ENCODE measurements at places on chromosomes 6 and 20. TPM values are rescaled to one million over a fixed set of nuclear protein-coding genes. Genes with fewer than 3 reads are reported as not detected.

DNA sequence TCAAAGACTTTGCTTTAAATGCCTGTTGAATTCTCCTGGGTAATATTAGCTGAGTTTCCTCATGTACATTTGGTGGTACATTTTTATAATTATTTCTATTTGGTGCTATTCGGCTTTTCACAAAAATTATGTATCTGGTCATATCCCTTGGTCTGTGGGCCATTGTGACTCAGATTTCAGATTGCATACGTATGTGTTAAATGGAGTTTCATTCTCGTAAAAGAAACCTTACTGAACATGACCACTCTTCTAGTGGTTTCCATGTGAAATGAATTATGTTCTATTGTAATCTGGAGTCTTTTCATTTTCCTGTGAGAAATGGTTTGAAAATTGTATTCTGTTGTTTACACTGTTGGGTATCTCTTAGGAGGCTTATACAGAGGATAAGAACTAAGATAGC lies 386.2 kb upstream of the FLRT3 start:
- DNase-seq, result no peak

- DNase-seq, result no peak
Measured at GRCh38 chr6:94005835-94006234, 586.5 kb upstream of the EPHA7 start.

DNA sequence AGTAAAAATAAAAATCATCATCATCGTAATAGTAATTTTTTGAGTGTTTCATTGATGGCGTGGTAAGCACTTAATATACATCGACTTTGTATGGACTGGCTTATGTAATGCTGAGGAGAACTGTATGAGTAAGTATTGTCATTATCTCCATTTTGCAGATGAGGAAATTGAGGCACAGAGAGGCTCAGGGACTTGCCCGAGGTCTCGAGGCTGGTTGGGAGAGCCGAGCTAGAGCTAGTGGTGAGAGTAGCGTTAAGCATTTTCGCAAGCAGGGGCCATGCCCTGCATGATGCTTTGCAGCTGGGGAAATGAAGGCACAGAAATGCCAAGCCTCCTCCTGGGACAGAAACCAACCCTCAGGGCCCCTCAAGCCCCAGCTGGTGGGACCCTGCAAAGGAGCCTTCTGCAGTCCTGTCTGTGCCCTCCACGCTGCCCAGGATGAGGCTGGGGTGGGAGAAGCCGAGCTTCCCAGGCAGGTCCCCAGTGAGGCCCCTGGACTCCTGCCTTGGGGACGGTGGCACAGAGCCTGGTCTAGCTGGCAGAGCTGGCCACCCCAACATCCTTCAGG lies 31.1 kb upstream of the STX16 start:
- DNase-seq, result no peak

DNA sequence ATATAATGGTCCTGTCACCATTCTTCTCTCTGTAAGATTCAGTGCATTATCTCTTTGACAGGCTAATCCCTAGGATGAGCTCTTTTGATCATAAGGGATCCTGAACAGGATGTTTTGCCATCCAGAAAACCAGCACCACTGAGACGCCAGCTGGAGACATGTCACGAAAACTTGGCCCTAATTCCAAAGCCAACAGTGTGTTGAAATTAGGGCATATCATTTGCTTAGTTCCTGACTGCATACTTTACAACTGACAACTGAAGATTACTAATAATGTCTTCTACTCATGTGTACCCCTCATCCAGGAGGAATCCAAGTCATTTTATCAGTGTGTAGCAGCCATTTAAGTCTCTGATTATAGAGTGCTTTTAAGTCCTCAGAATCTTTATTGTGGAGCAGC lies 243.6 kb downstream of the KCNQ5 start:
- no peak for DNase-seq

- DNase-seq, result no peak
Measured at GRCh38 chr20:57364451-57364850, 13.4 kb downstream of the RAE1 start.

DNA sequence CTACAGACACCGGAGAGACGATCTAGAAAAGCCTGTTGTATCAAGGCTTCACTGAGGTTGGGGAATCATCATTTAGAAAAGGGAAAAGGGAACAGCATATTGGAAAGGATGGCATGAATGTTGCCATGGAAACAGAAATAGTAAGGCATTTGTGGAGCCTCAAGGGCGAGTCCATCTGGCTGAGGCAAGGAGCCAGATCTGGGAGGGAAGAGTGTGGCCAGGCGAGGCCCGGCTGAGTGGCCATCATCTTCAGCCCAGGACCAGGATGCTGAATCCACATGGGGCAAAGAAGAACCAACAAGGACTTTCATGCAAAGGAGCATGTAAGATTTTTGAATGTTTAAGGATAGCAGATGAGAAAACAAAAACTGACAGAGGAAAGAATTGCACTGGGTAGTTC lies 85.8 kb downstream of the MAP3K5 start:
- no peak for DNase-seq

The C20orf202 gene
- polyA plus RNA-seq, result 0.88 TPM

The PAK1IP1 gene
- polyA plus RNA-seq, result 12.3 TPM

Data from aorta (tissue), 5 donors.